CD4-positive, alpha-beta T cell treated with Interleukin-4 for 4 hours (primary cell): ENCODE measurements at places on chromosomes 16 and 17.

DNA sequence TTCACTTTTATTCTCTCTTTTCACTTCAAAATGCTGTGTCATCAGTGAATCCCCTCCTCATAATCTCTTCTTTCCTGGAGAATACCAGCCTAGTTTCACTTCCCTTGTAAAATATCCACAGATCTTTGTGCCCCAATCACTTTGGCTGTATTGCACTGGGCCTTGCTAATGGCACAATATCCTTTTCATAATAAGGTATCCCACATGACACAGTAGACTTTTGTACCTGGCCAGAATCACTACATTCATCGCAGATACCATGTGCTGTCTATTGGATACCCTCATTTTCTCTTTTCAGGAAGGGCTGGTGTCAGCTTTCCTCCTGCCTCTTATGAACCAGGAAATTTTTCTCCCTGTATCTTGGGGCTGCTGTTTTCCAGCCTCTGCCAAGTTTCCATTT lies 25.7 kb upstream of the TOX3 start:
- no peak for DNase-seq

DNA sequence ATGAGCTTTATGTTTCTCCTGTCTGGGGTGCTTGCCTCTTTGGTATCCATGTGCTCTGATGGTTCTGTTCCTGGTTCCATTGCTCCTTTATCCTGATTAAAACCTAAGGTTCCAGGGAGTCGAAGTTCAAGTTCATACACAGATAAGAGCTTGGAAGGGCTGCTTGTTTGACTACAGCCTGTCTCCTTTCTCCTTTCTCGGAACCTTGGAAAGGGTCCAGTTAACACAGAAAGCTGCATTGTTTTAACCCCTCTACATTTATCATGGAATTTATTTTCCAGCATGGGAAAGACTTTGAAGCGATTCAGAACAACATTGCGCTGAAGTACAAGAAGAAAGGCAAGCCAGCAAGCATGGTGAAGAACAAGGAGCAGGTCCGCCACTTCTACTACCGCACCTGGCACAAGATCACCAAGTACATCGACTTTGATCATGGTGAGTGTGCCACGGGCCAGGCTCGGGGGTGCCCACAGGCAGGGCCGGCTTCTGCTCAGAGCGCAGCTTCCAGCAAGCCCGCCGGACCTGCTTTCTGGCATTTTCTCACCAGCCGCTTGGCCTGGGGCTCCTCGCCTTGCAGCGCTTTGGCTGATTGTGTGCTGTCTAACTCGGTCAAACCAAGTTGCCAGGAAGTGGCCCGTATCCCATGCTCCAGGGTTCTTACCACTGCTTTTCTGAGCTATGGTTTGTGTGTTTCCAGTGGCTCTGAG lies 19.9 kb downstream of the CRAMP1 start:
- no peak for DNase-seq

- no peak for DNase-seq
These were observed 14.2 kb downstream of the USP36 start for GRCh38 chr17:78826421-78826820.

DNA sequence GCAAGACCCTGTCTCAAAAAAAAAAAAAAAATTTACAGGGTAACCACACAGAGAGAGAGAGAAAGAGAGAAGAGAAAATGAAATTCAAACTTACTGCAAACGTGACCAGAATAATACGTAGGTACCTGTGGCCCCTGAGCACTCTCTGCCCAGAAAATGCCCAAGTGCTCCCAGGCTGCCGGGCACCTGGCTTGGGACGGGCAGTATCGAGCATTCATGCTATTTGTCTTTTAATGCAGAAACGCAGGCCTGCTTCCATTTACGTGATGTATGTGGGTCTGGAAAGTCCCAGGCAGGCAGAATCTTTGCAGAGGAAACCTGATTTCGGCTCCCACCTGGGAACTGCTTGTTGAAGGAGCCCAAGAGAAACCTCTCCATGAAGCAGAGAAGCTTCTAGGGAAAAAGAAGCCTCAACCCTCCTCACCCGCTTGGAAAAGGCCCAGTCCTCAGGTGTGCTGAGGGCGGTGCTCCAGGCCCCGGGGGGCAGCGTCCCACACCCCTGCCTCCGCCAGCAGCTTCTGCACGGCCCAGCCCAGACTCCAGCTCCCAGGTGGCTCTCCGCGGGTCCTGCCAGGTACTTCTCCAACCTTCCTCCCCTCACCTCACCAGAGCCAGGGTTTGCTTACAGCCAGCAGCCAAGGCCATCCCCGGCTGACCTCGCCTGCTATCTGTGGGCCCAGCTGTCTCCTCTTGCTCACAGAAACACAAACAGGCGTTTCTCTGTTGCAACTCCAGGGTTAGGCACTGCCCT lies 14.0 kb downstream of the RPH3AL start:
- no peak for DNase-seq

GRCh38 chr16:72621651-72622050 lies 426.3 kb downstream of the ZFHX3 start:
- DNase-seq, result no peak
